Right cardiac atrium (tissue), 5 donors: ENCODE measurements at places on chromosomes 1 and 21. TPM values are rescaled to one million over a fixed set of nuclear protein-coding genes. Genes with fewer than 3 reads are reported as not detected.
A peak's percentile ranks its signal among the peaks of the same experiment; 100 is the strongest.

The SFN gene
- not detected for total RNA-seq

The FNBP1L gene
- total RNA-seq: 21.8 TPM

The LCE2A gene
- not detected for total RNA-seq

GRCh38 chr1:224640018-224640417, 23.9 kb downstream of the CNIH3 start:
- no peak for DNase-seq

DNA sequence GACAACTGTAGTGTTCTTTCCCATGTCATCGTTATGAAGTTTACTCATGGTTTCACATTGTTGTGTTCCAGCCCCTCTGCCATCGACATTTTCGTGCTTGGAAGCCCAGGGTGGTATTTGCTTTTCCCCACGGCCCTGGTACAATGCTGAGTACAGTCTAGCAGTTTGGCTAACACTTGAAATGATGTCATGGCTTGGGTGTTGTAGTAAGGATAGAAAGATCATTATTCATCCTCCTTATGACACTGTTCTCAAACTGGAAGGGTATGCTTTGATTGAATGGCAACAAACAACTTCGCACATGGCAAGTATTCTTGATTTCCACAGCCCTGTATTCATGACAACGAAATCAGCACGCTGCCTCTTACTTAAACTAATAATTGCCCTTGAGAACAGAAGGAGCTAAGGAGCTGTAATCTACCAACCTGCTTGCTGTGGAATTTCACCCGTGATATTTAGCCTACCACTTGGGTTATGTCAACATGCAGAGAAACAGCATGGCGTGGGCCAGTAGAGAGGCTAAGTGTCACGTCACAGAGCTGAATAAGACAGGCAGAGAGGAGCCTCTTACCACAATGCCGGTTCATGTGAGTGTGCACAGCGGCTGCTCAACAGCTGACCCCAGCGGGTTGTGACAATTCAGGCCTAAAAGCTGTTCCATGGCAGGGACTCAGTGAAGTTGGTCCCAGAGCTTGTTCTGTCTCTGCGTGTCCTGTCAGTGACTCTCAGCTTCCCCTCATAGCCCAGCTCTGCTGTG, 73.9 kb downstream of the KCNJ6 start:
- no peak for DNase-seq

DNA sequence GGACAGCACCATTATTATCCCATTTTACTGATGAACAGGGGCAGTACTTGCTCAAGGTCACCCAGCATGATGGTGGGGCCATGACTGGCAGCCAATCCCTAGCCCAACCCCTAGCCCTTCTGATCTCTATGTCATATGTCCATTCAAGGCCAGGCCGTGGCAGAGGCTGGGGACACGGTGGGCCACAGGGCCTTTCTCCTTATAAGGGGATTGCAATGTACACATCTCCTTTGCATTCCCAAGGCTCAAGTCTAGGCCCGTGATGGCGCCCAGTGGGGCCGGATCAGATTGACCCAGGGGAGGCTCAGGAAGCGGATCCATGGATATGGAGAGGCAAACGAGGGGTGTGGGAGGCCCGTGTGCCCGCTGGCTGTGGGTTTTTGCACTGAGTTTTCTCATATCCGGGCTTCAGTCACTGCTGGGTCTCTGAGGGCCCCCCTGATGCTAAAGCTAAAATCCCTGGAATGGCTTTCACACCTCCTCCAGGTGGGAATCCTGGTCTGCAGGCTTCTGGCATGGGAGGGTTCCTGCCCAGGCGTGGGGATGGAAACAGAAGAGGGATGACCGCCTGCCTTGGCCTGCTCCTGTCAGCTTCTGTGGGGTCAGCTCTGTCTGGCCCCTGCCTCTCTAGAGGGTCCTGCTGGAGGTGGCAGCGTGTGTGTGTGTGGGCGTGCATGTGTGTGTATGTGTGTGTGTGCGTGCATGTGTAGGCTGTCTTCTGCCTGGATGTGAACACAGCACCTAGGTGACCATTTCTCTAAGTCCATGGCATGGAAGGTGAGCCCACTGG, 2.1 kb downstream of the MYOM3 start:
- peak; percentile 45 for DNase-seq

DNA sequence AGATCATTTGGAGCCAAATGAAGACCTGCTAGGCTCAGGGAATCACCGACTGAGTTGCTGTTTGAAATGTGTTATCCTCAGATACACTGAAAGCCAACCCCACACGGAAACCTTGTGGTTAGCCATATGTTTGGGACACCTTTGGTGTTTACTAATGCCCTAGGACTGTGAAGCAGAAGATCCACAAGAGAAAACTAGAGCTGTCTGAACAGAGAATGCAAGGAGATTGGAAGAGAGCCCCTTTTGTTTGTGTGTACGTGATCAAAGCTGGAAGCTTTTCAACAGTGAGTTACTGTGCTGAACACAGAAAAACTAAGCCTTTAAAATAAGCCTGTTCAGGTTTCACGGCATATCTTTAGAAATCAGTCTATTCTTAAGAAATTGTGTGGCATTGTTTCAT, 908.2 kb upstream of the ADGRL2 start:
- DNase-seq: no peak

GRCh38 chr1:205915354-205915990, 27.8 kb downstream of the SLC26A9 start:
- peak; percentile 62 for DNase-seq
